Left renal pelvis (tissue), 4 donors: ENCODE measurements at places on chromosomes 7 and 10. TPM values are rescaled to one million over a fixed set of nuclear protein-coding genes. Genes with fewer than 3 reads are reported as not detected.

The H2BK1 gene
- polyA plus RNA-seq = not detected

The CRYGN gene
- polyA plus RNA-seq = 0.31 TPM

The LGI1 gene
- polyA plus RNA-seq = 33.4 TPM

The TEX36 gene
- polyA plus RNA-seq = not detected

The DPYSL4 gene
- polyA plus RNA-seq = 18.8 TPM

The HOXA13 gene
- 0.03 TPM for polyA plus RNA-seq

The TMEM168 gene
- polyA plus RNA-seq = 46.2 TPM

DNA sequence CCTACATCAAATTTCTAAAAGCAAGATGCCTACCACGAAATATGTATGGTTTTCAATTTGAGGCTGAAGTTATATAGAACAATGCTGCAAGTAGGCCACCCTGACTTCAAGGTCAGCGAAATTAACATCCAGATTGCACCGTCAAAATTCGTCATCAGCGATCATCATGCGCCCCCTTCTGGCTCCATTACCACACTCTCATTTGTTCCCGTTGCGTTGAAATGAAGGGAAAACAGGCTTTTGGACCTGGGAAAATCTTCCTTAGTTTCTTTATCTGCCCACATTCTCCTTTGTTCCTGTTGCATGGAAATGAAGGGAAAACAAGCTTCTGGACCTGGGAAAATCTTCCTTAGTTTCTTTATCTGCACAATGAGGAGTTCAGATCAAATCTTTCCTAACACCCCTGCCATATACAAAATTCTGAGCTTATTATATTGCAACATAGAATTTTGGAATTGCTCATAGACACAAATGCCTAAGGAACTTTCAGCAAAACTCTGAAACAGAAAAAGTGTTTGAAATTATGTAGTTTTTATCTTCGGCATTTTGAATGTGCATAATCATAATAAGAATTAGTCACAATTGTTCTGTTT, 98.2 kb upstream of the PRKCQ start:
- DNase-seq = no peak

DNA sequence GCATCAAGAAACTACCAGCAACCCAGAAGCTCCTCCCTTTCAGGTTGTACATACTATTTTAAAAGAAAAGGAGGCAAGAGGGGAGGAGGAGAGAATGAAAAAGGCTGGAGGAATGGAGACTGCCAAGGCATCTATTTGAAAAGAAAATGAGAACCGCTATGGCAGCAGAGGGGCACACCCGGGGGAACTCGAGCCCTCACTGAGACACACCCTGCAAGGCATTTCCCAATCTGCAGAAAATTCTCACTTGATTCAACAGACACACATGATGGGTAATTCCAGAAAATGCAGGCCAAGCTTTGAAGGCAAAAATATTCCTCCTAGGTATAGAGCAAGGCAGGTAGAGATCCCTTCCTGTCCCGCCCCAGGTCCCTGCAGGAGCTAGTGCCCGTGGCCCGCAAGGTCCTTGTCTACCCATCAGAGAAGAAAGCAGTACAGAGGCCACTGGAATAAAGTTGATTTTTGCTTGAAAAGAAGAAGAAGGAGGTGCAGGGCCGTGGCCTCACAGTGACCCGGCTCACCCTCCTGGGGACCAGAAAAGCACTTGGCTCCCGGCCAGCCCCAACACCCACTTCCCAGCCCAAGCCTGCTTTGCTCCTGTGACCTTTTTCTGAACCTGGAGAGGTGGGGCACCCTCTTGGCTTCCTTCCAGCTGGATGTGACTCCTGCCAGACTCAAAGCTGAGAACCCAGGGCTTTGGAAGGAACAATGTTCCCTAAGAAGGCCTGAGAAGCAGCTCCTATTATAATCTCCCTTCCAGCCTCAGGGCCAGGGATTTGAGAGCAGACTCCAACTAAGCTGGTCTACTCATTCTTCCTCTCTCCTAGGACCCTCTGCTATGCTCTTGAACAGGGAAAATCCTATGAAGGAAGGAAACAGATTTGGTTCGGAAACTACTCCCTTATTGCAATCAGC, 6.2 kb upstream of the PIK3CG start:
- no peak for DNase-seq

DNA sequence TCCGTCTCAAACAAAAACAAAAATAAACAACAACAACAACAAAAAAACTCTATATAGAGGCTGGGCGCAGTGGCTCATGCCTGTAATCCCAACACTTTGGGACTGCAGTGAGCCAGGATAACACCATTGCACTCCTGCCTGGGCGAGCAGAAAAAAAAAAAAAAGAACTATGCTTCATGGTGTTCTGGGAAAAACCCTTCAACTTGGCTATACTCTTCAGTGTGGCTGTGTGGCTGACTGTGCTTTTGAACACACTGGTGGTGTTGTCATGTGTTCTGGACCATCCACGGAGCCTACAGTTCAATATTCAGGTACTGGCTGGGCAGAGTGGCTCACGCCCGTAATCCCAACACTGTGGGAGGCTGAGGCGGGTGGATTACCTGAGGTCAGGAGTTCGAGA, 26.5 kb downstream of the SNX8 start:
- no peak for DNase-seq

DNA sequence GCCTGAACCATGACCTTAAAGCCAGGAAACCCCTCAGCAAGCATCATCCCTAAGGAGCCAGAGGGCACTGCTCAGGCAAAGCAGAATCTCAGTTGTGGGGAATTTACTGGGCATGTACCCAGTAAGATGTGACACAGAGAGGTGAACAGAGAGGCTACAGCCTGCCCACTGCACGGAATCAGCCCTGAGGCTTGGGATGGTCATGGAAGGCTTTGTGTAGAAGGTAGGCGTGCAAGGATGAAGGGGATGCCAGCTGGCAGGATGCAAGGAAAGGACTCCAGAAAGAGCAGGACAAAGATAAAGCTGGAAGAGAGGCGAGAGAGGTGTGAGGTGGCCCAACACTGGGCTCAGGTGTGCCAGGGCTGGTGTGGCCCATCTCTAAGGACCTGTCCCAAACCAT, 2.4 kb upstream of the AIFM2 start:
- DNase-seq = no peak

- DNase-seq = no peak
These were observed 33.9 kb downstream of the STARD3NL start for GRCh38 chr7:38211940-38212339.

DNA sequence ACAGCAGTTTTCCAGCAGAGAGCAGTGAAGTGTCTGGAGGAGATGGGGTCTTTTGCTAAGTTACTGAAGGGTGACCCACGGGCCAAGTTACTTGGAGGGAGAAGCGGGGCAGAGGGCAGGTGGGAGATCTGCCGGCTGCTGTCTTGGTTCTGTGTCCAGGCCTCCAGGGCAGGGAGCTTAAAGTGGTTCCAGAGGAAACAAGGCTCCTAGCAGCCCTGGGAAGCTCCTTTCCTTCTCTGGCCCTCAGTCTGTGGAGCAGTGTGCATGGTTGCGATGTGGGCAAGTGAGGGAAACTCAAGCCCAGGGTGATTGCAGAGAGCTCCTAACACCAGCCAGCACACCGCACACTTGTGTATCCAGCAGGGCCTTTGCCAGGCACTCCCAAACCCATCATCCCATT, 6.3 kb downstream of the GHRHR start:
- no peak for DNase-seq

DNA sequence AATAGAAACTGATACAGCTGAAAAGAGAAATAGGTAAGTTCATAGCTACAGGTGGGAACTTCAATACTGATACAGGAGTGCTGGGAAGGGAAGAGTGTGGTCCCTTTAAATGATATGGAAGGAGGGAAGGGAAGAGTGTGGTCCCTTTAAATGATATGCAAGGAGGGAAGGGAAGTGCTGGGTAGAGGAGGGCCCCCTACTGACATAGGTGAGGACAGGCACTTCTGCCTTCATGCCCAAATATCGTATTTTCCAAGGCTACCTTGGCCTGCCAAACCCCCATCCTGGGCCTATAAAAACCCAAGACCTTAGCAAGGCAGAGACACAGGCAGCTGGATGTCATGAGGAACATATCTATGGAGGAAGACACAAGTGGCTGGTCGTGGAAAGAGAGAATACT, 92.3 kb downstream of the MAGI2 start:
- DNase-seq = no peak

GRCh38 chr7:74101061-74101681, 17.6 kb downstream of the LIMK1 start:
- no peak for DNase-seq

GRCh38 chr7:116161728-116162127, 48.6 kb upstream of the TES start:
- no peak for DNase-seq

DNA sequence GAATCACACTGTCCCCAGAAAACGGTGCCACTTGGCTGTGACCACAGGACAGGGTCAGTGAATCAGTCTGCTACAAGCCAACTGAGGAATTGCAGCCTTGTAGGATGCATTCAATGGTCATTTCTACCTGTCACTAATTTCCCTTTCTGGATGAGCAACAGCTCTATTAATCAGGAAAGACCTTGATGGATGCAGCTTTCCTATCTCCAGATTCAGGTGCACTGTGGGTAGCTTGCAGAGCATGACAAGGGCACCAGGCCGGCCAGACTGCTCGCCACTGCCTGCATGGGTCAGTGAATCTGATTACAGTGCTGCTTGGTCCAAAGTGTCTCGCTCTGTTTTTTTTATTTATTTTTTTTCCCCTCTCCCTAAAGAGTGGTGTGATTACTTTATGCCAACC, 506.8 kb upstream of the AUTS2 start:
- no peak for DNase-seq

DNA sequence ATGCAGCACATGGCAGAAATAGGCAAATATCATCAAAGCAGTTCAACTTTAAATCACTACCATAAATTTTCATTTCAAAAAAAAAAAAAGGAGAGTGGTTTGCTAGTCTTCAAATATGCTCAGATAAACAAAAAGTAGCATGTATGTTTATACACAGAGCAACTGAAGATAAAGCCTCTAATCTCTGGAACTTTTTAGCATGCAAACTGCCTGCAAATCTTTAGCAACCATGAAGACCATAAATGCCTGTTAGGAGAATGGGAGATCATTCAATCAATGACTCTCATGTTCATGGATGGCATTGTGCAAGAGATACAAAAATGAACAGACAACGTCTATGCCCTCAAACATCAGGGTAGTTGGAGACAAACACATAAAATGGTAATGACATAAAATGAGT, 57.3 kb downstream of the ORC5 start:
- no peak for DNase-seq

GRCh38 chr7:44217852-44218402, 17.1 kb downstream of the YKT6 start:
- DNase-seq = no peak
